ENCODE measurements at places on chromosomes 12 and 14. TPM values are rescaled to one million over a fixed set of nuclear protein-coding genes. Genes with fewer than 3 reads are reported as not detected.

- peak; percentile 70 for DNase-seq
Measured at GRCh38 chr14:49634547-49635334, at the start of gene DNAAF2. TSS of gene DNAAF2 (minus strand) at chr14:49635244. CDS start at chr14:49635149, 95 bp downstream.

DNA sequence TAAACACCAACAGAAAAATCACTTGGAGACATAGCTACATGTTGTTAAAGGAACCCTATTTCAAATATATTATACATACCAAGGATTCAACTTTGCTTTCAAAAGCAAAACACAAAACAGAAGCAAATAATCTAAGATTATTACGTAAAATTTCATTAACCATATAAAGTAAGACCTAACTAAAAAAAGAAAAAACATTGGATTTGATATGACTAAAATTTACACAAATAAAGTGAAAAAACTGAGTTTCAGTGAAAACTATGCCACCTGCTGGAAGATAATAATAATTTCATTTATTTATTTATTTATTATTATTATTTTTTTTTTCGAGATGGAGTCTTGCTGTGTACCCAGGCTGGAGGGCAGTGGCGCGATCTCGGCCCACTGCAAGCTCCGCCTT, 45.2 kb downstream of the WDHD1 start:
- no peak for DNase-seq

DNA sequence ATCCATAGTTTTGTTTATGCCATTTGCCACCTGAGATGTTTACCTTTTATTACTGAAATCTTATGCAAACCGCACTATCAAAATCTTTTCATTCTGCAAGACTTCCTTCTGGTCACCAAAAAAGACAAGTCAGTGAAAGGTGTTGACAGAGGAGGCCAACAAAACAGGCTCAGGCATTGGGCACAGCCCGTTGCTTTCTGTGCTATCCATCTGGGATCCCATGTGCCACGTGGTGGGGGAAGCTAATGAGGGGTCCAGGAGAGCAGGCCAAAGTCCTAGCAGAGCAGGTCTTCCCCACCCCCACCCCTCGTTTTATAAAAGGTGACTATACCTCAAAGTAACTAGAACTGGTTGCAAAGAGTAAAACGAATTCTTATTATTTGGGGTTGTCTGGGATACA, 1.2 kb downstream of the ALDH1L2 start:
- no peak for DNase-seq

GRCh38 chr12:120670667-120671066, 16.3 kb upstream of the MLEC start:
- no peak for DNase-seq

- no peak for DNase-seq
Measured at GRCh38 chr14:41605550-41606281, 960 bp upstream of the LRFN5 start.

DNA sequence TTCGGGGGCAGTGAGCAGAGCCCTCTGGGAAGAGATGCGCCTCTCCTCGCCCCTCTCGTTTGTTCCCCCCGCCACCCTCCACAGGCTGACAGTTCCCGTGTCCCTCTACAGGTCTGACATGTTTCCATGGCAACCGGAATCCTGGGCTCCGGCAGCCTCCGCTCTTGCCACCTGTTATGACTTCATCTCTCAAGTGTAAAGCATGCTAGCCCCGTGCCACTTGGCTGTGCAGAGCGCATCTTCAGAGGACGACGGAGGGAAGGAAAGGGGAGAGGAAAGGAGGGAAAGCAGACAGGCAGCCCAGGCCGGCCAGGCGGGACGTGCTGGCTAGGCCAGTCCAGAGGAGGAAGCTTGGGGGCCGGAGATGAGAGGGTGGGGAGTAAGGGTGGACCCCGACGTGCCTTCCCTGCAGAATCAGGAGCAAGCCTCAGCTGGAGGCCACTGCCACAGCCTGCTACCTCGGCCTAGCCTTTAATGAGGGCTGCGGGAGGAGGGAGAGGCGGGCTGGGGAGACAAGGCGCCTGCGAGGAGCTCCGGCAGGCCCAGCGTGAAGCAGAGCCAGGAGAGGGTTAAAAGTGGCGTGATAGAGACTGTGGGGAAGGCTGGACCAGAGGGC, 214.3 kb downstream of the DPF3 start:
- no peak for DNase-seq

GRCh38 chr12:54051874-54052437, 1.7 kb upstream of the HOXC4 start:
- no peak for DNase-seq

- DNase-seq = no peak
Measured at GRCh38 chr12:110965574-110965973, 45.2 kb upstream of the MYL2 start.

DNA sequence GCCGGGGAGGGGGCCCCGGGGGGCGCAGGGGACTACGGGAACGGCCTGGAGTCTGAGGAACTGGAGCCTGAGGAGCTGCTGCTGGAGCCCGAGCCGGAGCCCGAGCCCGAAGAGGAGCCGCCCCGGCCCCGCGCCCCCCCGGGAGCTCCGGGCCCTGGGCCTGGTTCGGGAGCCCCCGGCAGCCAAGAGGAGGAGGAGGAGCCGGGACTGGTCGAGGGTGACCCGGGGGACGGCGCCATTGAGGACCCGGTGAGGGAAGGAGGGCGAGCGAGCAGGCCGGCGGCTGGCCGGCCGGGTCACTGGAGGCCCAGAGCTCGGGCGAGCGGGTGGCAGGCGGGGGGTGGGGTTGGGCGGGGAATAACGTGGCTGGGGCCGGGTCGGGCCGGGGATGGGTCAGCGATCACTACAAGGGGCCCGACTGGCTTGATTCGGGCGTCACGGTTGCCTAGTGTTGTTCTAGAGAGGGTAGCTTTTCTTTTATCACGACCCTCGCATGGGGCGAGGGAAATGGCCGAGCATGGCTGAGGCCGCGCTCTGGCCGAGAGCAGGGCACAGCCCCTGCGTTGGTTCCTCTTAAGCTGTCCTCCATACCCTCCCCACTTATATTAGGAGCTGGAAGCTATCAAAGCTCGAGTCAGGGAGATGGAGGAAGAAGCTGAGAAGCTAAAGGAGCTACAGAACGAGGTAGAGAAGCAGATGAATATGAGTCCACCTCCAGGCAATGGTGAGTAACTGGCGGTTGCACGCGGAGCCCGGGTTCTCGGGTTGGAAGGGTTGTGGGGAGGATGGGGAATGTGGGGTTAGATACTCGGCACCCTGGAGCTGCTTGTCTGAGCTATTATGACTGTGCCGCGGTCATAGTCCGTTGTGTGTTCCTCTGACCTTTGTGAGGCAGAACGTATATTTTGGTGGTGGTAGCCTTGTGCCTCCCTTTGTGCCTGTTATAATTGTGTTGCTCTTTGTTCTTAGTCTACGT, 603 bp downstream of the PABPN1 start:
- peak; percentile 51 for DNase-seq

- DNase-seq = no peak
Measured at GRCh38 chr12:31880340-31880739, 78.9 kb upstream of the RESF1 start.

DNA sequence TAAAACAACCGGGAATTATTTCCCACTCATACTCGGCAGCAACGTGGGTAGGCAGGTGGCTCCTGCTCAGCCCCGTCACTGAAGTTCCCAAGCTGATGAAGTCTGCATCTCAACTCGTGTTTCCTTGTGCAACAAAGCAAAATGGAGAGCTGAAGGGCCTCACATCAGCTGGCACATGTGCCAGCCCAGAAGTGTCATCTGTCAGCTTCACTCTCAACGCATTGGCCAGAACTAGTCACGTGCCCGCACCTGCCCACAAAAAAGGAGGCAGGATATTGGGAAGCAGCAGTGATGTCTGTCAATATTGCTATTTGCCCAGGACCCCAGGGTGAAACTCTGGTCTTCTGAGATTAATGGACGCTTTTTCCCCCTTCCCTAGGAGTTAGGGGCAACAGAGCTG, 344.0 kb downstream of the BCL11B start:
- DNase-seq = no peak

- DNase-seq = no peak
Measured at GRCh38 chr12:32809196-32809595, 53.5 kb upstream of the YARS2 start.

DNA sequence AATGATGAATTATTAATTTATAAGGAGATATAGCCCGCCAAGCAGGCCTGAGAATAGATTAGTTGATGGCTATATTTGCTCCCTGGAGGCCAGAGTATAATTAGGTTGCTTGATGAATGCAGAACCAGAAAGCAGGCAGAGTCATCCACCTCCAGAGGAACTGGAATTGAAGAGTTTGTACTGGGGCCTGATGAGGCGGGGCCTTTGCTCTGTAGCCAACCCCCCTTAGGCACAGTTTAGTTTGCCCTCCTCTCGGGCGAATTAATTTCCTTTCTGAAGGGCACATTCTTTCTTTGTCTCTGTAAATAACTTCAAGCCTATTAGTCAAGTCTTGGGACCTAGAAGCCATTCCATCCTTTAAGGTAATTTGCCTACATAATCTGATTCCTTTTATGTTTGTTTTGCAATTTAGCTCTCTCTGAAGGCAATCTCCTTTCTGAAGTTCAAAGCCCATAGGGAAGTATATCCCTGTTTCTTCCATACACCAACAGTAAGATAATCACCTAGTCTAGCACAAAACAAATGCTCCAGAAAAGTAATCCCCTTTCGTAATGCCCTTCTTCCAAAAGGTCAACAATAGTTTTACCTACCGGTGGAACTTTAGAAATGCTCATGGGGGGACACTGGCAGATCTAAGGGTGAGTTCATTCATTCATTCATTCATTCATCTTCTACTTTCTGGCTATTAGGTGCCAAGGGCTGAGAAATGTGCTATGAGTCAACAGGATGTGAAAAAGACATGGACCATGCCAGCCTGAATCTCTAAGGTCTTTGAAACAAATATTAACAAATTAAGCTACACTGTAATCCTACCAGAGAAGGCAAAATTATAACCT, 84.8 kb upstream of the NUDT4 start:
- DNase-seq = no peak

DNA sequence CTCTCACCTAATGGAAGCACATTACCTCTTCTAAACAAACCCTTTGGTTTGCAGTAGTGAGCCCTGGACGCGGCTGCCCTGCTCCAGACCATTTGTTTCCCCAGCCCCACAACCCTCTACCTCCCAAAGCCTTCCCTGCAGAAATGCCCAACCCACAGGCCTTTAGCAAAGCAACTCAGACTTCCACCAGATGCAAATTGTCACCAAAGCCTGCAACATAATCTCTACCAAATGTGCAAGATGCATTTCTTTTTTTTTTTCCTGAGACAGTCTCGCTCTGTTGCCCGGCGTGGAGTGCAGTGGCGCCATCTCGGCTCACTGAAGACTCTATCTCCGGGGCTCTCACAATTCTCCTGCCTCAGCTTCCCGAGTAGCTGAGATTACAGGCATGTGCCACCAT, 56.2 kb downstream of the VWF start:
- DNase-seq = no peak

GRCh38 chr12:6476489-6476888, 6.0 kb upstream of the VAMP1 start:
- DNase-seq = no peak

- DNase-seq = no peak
Measured at GRCh38 chr12:31231611-31232360, 94.2 kb downstream of the SINHCAF start.

- DNase-seq = no peak
Measured at GRCh38 chr12:116159593-116160200, 117.8 kb downstream of the MED13L start.

GRCh38 chr14:77970646-77971045, 170.7 kb downstream of the ADCK1 start:
- no peak for DNase-seq

- DNase-seq = no peak
Measured at GRCh38 chr12:94673496-94673895, 23.1 kb upstream of the TMCC3 start.

DNA sequence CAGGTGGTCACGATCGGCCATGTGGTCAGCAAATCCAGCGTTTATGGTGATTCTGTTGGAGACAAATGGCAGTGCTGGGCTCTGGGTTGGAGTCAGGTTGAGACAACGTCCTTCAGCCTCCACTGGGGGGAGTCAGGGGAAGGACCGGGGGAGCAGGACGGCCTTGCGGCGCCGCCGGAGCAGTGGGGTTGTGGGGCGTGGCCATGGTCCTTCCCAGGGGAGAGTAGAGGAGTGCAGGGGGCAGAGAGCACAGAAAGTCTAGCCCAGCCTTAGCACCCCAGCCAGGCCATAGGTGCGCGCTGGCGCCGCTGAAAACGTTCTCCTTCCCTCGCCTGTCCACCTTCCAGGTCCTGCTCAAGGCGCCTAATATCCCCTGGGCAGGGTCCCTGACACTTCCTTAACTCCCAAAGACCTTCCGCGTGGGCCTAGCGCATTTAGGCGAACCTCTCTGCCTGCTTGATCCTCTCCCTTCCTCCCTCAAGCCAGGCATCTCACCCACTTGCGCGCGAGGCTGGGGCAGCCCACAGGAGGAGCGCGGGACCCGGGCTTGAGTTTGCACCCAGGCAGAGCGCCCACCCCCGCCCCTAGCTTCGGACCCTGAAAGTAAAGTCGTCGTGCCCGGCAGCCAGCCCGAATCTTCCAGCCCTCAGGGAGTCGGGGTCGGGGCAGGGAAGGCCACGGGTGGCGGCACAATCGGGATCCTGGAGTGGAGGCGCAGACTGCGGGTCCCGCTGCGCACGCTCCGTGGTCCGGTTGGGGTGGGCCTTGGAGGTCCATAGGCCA, 3.1 kb upstream of the KIF26A start:
- DNase-seq = no peak

GRCh38 chr14:55356913-55357312, 54.7 kb downstream of the ATG14 start:
- DNase-seq = no peak

- no peak for DNase-seq
Measured at GRCh38 chr12:92261071-92261470, 115.4 kb upstream of the BTG1 start.

KRT83 gene
- not detected for total RNA-seq

BATF gene
- total RNA-seq = 41.0 TPM

RNASE3 gene
- total RNA-seq = not detected

CMA1 gene
- total RNA-seq = not detected

OR6C2 gene
- total RNA-seq = not detected

CCDC198 gene
- total RNA-seq = not detected

PLBD2 gene
- 12.7 TPM for total RNA-seq

KLRC4 gene
- total RNA-seq = not detected

TCP11L2 gene
- total RNA-seq = 20.9 TPM

FOXN4 gene
- not detected for total RNA-seq

ASB2 gene
- 20.7 TPM for total RNA-seq

RAD9B gene
- total RNA-seq = 0.87 TPM

TPH2 gene
- not detected for total RNA-seq

ST8SIA1 gene
- total RNA-seq = 0.62 TPM

All from activated CD4-positive, alpha-beta T cell treated with anti-CD3 and anti-CD28 coated beads, Interleukin-2, amount 10 ng/mL, durations not matched to agents 7 days and 5 days (primary cell).